ENCODE measurements at places on chromosomes 6 and 20.
A peak's percentile ranks its signal among the peaks of the same experiment; 100 is the strongest.

DNA sequence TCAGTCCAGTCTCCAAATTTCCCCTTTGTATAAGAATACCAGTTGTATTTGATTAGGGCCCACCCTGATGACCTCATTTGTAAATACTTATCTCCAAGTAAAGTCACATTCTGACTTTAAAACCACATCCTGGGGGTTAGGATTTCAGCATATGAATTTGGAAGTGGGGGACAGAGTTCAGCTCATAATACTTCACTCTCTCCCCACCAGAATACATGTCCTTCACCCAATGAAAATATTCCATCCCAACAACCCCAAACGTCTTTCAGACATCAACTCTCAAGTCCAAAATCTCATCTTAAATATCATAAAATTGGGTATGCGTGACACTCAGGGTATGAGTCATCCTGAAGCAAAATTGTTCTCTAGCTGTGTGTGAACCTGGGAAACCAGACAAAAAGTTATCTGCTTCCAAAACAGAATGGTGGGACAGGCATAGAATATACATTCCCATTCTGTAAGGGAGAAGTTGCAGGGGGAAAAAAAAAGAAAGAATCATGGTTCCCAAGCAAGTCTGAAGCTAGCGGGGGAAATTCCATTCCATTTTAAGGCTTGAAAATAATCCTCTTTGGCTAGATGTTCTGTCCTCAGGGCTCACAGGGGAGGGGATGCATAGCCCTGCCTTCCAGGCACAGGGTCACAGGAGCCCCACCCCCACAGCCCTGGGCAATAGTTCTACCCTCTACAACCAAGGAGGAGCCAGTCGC lies 113.9 kb downstream of the ADAT2 start:
- DNase-seq, result no peak

DNA sequence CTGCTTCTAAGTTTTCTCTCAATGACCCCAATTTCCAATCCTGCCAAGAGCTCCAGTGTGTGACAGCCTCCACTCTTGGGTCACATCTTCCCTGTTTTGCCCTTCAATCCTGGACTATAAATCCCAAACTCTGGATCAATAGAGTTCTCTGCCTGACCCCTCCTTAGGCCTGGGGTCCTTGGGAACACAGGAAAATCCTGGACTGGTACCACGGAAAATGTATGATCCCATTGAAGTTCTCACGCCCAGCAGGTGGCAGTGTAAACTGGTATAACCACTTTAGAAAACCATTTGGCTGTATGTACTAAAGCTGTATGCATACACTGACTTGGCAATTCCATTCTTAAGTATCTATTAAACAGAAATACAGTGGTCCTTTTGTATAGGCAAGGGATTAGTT lies 98.0 kb downstream of the SNAP25 start:
- DNase-seq, result no peak

DNA sequence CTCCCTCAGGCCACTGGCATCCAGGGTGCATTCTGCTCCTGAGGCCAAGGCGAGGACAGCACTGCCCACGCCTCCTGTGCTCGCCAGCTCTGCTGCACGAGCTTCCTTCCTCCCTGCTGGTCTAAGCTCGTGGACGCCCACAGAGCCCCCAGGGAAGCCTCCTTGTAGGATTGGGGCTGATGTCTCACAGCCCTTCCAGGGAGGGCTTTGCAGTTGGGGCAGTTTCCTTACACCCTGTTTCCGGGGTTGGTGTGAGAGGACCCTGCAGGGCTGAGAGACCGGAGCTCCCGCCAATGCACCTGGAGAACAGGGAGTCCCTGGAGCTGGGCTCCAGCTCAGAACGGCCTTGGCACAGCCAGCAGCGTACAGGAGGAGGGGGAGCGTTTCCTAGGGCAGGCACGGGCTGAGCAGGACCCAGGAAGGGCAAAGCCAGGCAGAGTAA lies 172.4 kb upstream of the PDE10A start:
- no peak for DNase-seq

DNA sequence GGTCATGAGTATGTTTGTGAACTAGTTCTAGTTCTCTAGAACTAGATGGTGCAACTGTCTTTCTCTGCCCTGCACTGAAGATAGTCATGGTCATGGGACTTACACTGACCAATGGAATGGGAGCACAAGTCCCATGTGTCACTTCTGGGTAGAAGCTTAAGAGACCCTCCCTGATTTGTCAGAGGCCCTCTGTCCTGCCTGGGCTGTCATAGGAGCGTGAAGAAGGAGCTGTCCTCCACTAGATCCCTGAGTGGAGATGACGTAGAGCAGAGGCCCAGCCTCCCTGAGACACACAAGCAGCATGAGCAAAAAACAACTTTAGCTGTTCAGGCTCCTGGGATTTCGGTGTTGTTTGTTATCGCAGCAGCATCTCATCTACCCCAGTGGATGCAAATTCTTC lies 514.5 kb downstream of the PREX1 start:
- DNase-seq, result no peak

- DNase-seq, result no peak
Measured at GRCh38 chr20:45345104-45345936, 2.9 kb downstream of the SDC4 start.

DNA sequence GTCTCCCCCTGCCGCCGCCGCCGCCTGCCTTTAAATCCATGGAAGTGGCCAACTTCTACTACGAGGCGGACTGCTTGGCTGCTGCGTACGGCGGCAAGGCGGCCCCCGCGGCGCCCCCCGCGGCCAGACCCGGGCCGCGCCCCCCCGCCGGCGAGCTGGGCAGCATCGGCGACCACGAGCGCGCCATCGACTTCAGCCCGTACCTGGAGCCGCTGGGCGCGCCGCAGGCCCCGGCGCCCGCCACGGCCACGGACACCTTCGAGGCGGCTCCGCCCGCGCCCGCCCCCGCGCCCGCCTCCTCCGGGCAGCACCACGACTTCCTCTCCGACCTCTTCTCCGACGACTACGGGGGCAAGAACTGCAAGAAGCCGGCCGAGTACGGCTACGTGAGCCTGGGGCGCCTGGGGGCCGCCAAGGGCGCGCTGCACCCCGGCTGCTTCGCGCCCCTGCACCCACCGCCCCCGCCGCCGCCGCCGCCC lies 474 bp downstream of the CEBPB start:
- peak; percentile 35 for DNase-seq

DNA sequence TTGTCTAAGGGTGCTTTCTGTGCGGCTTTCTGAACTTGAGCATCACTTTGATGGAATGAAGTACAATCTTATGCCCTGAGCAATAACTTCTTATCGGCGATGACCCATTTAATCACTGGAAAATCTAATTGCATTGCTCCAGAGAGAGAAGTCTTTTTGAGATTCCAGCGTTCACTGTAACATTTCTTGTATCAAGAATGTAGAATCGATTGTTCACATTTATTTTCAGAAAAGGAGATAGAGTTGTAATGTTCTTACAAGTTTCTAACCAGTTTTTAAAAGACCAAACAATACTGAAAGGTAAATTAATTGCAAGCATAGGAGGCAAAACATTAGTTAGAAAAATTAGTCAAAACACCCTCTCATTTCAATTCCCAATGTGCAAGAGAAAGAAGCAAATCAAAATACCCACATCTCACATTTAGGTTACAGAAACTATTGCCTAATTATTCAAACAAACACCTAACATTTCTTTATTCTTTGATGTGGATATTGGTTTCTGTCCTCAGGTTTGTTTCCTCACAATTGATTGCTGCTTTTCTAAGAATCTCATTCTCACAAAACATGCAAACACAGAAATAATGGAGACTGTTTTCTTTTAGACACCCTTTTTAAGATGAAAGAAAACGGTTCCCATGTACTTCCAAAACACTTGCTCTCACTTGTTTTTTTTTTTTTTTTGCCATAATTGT lies 14.8 kb upstream of the PRDM13 start:
- no peak for DNase-seq

- no peak for DNase-seq
Measured at GRCh38 chr20:58405504-58406291, 16.7 kb downstream of the VAPB start.

- DNase-seq, result no peak
Measured at GRCh38 chr20:53598140-53599043, 4.8 kb upstream of the ZNF217 start.

GRCh38 chr20:51409192-51409880 lies 133.2 kb downstream of the NFATC2 start:
- DNase-seq, result no peak

- no peak for DNase-seq
Measured at GRCh38 chr20:58626051-58626450, 25.0 kb upstream of the STX16 start.

DNA sequence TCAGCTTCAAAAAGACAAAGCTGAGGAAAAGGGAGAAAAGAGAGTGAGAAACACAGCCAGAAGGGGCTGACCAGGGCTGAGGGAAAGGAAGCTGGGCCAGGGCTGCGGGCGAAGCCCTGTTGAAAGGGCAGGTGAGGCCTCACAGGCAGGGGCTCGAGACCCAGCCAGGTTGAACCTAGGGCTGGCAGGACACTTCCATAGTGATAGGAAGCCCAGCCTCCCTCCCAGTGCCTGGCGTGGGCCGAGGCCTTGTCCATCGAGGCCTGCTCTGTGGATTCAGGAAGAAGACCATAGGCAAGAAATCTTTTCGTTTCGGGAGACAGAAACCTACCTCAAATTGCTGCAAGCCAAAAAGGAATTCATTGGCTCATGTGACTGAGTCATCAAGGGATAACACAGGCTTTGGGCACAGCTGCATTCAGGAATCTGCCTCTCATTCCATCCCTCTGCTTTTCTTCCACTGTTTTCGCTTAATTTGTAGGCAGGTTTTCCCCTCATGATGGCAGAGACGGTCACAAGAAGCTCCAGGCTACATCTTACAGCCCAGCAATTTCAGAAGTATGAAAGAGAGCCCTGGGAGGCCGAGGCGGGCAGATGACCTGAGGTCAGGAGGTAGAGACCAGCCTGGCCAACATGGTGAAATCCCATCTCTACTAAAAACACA lies 311.1 kb upstream of the SULF2 start:
- DNase-seq, result no peak

DNA sequence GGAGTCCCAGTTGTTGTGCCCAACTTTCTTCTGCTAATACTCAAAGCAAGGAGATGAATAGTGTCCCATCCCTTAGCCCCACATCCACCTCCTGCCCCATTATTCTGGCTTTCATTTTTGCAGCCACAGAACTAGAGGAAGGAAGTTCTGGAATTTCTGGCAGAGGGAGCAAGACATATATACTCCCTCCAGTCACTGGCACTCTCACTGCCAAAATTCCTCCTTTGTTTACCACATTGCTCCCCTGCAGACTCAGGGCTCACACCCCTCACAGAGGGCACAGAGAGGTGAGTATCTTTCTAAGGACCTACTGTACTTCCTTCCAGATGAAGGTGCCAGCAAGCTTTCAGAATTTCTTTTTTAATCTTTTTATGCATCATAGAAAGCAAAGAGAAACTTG lies 168.0 kb upstream of the ID4 start:
- no peak for DNase-seq

GRCh38 chr6:3856576-3856975 lies 7.4 kb downstream of the FAM50B start:
- no peak for DNase-seq

- DNase-seq, result no peak
Measured at GRCh38 chr6:112015725-112016124, 38.2 kb upstream of the CCN6 start.

GRCh38 chr6:112786801-112787200 lies 439.7 kb downstream of the RFPL4B start:
- no peak for DNase-seq

DNA sequence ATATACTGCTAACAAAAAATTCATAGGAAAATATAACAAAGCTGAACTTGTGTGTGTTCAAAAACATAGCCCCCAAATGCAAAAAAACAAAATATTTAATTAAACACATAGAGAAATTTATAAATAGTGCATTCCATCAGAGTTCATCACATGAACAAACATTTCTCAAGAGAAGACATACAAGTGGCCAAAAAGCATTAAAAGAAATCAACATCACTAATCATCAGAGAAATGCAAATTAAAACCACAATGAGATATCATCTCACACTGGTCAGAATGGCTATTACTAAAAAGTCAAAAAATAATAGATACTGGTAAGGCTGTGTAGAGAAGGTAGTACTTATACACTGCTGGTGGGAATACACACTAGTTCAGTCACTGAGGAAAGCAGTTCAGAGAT lies 39.6 kb upstream of the ADGRG6 start:
- no peak for DNase-seq

DNA sequence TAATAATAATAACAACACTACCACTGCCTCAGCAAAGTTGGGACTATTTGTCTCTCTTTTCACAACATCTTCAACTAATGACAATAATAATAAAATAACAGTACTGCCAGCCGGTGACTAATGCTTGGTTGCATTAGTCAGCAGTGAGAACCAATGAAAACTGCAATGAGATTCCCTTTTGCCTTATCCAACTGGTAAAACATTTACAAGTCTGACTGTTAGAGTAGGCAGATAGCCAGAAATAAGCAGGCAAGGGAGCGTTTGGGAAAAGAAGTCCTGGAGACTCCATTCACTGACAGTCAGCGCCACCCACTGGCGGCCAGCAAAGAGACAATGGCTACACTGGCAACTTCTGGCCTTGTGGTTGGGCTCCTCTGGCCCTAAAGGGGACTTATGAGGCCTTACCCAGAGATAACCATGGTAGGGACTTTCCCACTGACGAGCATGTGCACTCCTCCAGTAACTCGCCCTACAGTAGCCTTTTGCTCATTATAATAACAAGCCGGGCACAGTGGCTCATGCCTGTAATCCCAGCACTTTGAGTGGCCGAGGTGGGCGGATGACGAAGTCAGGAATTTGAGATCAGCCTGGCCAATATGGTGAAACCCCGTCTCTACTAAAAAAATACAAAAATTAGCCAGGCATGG lies 3.4 kb upstream of the NSFL1C start:
- no peak for DNase-seq

DNA sequence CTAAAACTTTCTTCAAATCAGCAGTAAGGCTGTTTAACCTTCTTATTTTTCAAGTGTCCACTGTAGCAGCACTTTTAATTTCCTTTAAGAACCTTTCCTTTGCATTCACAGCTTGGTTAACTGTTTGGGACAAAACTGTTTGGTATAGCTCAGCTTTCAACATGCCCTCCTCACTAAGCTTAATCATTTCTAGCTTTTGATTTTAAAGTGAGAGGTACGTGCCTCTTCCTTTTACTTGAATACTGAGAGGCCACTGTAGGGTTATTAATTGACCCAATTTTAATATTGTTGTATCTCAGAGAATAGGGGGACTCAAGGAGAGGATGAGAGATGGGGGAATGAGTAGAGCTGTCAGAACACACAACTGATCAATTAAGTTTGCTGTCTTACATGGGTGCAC lies 129.5 kb upstream of the MMS22L start:
- DNase-seq, result no peak

DNA sequence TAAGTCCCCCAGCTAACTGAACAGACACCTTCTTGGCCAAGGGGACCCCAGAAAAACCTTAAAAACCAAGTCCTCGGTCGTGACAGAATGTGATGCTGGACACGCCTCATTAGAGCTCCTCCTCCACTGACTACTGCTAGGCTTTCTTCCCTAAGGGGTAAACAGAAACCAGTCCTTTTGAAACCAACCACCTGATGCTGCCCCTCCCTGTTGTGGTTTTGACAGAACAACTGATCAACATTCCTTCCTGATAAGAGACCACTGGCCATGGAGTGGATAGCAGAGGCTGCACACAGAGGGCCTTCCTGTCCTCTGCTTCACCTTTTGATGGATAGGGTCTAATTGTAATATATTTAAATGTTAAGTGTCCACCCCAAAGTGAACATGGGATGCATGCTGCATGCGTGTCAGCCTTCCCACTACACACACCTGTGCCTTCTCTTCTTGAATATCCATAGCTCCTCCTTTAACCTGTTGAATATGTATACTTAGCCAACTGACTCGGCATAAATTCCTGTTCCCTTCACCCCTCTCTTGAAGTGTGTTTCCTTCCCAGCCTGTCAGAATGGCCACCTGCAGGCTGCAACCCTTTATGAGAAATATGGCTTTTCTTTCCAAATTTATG lies 27.9 kb upstream of the SLC2A12 start:
- DNase-seq, result no peak

- DNase-seq, result no peak
Measured at GRCh38 chr6:131285548-131285947, 150.3 kb downstream of the AKAP7 start.
